ENCODE measurements at places on chromosomes 2 and 18.

- no peak for DNase-seq
Observed at GRCh38 chr2:226001716-226002115, 602.2 kb downstream of the NYAP2 start.

DNA sequence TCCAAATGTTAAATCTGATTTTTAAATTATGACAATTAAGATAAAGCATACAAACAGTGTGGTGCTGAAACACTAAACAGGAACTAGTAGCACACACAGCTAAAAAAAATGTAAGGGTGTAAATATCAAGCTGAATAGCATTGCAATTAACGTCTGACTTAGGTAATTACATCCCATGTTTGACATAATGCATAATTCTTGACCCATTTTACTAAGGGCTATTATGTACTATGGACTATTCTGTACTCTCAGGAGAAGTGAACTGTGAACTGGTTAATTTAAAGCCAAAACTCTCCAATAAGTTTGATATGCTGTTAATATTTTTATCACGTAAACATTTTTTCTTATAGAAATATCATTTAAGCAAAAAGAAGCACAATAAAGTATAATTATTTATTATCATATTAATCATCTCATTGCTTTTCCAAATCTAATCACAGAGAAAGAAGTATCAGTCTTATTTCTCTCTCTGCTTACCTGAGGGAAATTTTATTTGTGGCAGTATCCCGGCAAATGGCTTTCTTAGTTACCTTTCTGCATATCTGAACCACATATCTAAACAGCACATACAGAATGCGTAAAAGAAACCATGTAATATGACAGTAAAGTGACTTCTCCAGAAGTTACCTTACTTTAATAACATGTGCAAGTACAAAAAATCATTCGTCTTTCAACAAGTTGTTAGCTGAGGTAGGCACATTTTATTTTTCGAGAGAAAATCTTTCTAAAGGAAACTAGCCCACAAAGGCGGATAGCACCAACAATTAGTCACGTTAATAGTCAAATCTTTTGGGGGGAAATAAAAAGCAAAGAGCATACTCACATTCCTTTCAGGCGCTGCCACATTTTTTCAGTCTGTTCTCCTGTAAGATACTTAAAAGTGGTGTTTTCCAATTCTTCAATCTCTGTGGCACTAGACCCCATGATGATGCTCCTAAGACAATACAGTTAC lies 94.9 kb upstream of the PDE1A start:
- no peak for DNase-seq

- no peak for DNase-seq
Observed at GRCh38 chr18:28115149-28115550, 61.8 kb downstream of the CDH2 start.

DNA sequence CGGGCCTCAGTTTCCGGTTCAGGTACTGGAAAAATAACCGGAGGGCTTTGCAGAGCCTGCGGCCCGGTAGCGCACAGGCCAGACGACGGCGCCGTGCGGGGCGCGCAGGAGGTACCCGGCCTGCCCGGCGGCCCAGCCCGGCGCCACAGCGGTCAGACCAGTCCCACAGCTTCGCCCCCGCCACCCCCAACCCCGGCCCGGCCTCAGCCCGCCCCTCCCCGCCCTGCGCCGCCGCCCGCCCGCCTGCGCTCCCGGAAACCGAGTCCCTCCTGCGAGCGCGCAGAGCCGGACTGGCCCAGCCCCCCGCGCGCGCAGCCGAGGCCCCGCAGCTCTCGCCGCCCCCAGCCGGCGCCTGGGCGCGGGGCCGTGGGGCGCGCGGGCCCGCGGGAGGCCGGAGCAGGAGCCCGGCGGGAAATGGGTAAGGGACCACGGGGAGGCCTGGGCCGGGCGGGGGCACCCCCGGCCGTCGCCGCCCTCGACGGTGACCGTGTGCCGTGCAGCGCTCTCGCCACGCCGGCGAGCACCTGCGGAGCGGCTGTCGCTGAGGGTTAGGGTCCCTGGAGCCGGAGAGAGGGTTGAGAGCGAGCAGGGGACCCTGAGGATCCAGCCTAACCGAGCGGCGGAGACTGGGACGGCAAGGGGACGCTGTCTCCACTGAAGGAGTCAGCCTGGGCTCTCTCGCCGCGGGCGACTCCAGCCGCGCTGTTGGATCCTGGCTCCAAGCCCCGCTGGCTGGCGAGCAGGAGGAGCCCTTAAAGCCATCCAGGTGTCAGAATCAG lies 16.5 kb upstream of the PSD4 start:
- peak; percentile 49 for DNase-seq

DNA sequence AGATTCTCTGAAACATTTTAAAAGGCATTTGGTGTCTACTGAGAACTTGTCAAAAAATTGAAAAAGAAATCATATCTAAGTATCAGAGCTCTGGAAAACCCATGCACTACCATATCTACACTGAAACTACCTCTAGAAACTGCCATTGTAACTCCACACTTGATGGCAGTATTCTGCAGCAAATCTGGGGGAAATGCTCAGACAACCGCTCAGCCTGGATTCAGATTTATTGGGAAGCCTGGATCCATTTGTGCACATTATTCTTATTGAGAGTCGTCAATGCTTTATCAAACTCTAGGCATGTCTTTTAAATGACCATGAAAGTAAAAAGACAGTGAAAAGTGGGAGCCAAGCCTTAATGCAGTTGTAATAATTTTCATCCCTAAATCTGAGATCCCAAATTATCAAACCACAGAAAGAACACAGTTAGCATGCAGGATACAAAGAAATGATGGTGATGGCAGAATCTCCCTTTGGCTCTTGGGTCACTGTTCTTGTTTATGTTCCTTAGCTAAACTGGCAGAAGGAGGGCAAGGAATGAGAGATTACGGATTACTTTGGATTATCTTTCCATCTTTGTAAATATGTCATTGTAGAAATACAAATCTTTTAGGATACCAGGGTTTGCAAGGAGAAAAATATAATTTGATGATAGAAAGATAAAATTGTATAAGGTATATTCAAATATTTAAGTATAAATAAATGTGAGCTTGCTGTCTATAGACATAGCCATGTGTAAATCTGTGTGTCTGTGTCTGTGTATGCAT lies 512.1 kb upstream of the SYT4 start:
- no peak for DNase-seq

- DNase-seq: no peak
Observed at GRCh38 chr2:18402-19271, 27.7 kb downstream of the FAM110C start.

- no peak for DNase-seq
Observed at GRCh38 chr2:126949775-126950174, 51.1 kb downstream of the TEX51 start.

- DNase-seq: no peak
Observed at GRCh38 chr2:20667151-20667530, 197 bp downstream of the GDF7 start.

All from B cell (primary cell).